ENCODE measurements at places on chromosomes 11 and 22.

- no peak for DNase-seq
These were observed 2.9 kb downstream of the ALDH3B1 start for GRCh38 chr11:68012843-68013610.

DNA sequence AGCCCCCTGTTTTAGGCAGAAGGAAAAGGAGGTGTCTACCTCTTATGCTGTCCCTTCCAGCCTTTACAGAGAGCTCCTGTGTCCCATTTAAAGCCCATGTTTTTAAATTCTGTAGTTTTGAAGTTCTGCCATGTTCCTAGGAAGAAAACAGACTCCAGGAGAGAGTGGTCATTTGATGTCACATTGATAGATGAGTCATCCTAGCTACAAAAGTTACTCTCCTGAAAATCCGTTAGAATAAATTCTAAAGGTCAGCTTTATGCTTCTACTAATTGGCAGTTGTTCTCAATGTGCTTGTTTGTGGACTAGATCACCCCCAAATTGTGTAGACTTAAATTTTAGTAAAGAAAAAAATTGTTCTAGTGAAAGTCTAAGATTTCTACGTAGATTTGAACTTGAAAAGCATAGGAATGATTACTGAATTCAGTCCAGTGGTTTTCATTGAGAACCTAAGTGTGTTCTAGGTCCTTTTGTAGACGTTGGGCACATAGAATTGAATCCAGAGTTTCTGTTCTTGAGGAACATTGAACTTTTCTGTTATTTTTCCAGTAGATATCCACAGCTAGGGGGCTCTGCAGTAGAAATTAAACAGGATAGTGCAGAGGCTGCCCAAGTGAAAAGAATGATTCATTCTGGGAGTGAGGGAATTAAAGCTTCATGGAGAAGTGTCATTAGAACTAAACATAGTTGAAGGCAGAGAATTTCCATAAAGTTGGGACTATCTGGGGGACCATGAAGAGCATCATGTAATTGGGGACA, 140.6 kb upstream of the RASSF10 start:
- DNase-seq = no peak

DNA sequence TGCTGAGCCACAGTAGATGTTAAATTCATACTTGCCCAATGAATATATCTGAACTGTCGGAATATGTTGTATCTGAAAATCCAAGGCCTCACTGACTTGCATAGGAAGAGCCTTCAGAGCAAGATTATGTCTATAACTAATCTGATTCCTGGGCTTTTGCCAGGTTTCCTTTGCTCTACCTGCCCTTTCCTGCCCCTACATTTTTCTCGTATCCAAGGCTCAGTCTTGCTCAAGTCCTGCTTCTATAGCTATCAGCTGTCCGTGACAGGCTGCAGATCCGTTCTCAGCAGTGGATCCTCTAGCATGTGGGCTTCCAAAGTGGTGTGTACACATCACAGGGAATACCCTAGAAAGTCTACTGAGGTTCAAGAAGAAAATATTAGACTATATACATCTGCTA, 18.8 kb upstream of the USP47 start:
- DNase-seq = no peak

DNA sequence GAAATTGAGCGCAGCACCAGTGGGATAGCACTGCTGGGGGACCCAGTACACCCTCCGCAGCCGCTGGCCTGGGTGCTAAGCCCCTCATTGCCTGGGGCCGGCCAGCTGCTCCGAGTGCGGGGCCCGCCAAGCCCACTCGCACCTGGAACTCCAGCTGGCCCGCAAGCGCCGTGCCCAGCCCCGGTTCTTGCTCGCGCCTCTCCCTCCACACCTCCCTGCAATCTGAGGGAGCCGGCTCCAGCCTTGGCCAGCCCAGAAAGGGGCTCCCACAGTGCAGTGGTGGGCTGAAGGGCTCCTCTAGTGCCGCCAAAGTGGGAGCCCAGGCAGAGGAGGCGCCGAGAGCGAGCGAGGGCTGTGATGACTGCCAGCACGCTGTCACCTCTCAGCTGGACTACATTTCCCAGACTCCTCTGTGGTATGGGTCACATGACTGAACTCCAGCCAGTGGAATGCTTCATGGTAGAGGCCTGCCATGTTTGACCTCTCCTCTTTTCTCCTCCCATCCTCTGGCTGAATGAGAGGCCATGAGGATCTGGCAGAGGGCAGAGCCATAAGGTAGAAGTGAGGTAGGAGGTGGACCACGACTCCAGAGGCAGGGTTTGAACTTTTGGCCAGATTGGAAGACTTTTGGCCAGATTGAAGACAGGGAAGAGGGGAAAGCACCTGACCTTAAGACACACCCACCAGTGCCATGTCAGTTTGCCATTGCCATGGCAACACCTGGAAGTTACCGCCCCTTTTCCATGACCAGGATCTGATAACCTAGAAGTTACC, 6.2 kb downstream of the MRGPRD start:
- DNase-seq = no peak

DNA sequence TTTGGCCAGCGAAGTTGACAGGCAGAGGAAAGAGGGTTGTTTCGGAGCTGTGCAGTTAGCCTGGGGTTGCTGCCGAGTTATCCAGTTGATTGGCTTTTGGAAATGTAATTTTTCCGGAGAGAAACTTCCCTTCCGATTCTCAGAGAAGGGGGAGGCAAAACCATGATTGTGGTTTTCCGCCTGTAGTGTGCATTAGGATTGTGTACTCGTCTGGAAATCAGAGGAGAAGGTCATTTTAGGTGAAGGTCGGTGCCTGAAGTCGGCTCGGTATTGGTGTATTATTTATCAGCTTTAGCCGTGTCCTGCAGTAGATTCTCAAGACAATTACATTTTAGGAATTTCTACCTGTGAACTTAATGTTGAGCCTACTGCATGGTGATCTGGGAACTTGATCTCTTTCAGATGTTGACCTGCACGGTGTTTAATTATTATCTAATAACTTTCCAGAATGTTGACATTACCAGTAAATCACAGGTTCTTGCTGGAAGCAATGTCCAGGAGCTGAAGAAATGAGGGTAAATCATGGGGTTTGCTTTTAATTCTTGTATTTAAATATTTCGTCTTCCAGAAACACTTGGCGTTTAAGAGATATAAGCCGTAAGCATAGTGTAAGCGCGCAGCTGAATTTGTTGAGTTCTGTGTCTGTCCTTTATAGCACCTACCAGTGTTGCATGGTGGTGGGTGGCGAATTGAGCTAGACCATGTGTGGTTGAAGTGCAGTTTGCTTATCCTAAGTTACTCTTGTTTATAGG, 1.3 kb downstream of the ARHGEF12 start:
- DNase-seq = no peak

DNA sequence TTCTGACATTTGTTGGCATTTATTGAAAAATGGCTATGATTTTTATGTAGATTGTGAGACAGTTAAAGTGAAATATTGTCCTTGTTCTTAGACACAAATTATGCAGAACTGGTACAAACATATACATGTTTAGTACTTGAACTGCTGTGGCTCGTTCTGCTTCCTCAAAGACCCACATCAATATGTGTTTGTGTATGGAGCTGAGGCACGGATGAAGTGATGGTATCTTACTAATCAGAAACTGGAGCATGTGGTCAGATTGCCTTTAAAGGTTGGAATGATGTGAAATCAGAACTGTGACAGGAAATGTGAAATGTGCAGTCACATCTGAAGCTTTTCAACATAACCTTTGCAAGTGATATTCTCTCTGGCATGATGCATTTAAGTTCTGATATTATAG, 130.4 kb downstream of the NAV2 start:
- DNase-seq = no peak

DNA sequence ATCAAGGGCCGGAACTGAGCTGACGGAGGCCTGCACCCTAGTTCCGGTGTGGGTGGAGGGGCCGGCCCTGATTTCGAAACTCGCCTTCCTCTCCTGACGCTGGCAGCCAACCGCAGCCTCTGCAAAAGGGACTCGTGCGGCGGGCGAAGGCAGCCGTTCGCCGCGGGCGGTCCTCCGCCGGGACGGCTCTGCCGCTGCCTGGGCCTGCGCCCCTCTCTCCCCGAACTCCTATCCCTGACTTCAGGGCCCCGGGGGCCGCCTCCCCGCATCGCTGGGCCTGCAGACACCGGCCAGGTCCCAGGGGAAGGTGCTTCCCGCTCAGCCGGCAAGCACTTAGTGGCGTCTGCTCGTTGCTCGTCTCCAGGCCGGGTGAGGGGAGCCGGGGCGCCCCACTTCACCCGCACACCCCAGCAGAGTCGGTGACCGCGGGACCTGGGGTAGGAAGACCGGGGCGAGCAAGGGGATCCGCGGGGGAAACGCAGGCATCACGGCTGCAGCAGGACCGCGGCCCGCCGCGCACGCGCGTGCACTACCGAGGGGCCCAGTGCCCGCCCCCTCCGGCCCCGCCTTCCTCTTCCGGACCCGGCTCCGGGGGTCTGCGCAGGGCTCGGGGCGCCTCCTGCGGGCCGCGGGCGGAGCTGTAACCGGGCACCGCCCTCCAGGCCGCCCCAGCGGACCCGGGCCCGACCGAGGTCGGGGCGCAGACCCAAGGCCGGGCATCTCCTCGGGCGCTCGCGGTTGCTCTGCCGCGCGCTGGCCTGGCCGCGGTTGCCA, 464 bp upstream of the ANKRD13D start:
- DNase-seq = peak; percentile 72

DNA sequence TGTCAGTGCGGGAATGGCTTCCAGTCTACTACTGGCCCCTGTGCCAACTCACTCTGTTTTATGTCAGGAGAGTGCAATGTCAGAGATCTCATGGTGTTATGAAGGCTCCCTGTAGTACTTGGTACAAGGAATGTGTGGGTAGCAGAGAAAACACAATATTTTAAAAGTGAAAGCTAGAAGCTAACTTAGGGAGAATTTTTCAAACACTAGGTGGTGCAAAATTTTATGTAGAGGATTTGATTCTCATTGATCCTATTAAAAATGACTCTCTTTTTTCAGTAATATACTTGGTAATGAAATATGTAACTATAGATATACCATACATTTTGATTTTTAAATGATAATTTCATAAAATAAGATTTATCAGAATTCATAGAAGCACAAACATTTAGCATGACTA, 134.7 kb downstream of the JRKL start:
- DNase-seq = no peak
